ENCODE measurements at places on chromosomes 2 and 18. TPM values are rescaled to one million over a fixed set of nuclear protein-coding genes. Genes with fewer than 3 reads are reported as not detected.

Gene APOB
- polyA plus RNA-seq, result not detected

Gene HOXD9
- polyA plus RNA-seq, result not detected

Gene KHK
- polyA plus RNA-seq, result 7.0 TPM

Gene BCL2
- 5.7 TPM for polyA plus RNA-seq

Gene C2orf80
- not detected for polyA plus RNA-seq

Gene RGPD4
- polyA plus RNA-seq, result not detected

Gene CREG2
- polyA plus RNA-seq, result not detected

Gene EVX2
- not detected for polyA plus RNA-seq

Gene SERPINB4
- polyA plus RNA-seq, result not detected

Gene ELOA2
- polyA plus RNA-seq, result not detected

Gene NT5DC4
- 0.24 TPM for polyA plus RNA-seq

Gene TM4SF20
- polyA plus RNA-seq, result not detected

Gene SLC40A1
- 6.5 TPM for polyA plus RNA-seq

Gene CAB39
- polyA plus RNA-seq, result 39.3 TPM

Gene SERPINB10
- not detected for polyA plus RNA-seq

Gene METTL4
- polyA plus RNA-seq, result 6.0 TPM

Gene EIF2AK2
- polyA plus RNA-seq, result 16.4 TPM

Gene CFAP65
- not detected for polyA plus RNA-seq

Gene LIPG
- not detected for polyA plus RNA-seq

Gene RBKS
- 3.4 TPM for polyA plus RNA-seq

Gene HOXD8
- polyA plus RNA-seq, result not detected

Gene COL5A2
- 0.04 TPM for polyA plus RNA-seq

Gene ATP6V1C2
- polyA plus RNA-seq, result 0.26 TPM

Gene DCC
- polyA plus RNA-seq, result not detected

Gene FAM161A
- 3.0 TPM for polyA plus RNA-seq

Gene ANKRD30BL
- polyA plus RNA-seq, result not detected

Gene MAP3K20
- 2.2 TPM for polyA plus RNA-seq

Gene TTN
- polyA plus RNA-seq, result 0.06 TPM

Gene AGXT
- not detected for polyA plus RNA-seq

Gene ALK
- not detected for polyA plus RNA-seq

Gene FOXI3
- polyA plus RNA-seq, result not detected

Gene SIX3
- polyA plus RNA-seq, result not detected

Gene ITGB6
- not detected for polyA plus RNA-seq

Data from immature natural killer cell (primary cell).